H1 (cell line): ENCODE measurements at places on chromosomes 7 and 10. TPM values are rescaled to one million over a fixed set of nuclear protein-coding genes. Genes with fewer than 3 reads are reported as not detected.

ACTL6B gene
- total RNA-seq, result 1.7 and 2.1 TPM in 2 replicates

CPA2 gene
- total RNA-seq, result 0.31 TPM in 1 of 2 replicates, not detected in the other

ABCF2 gene
- 51.0 and 55.0 TPM in 2 replicates for total RNA-seq

GAD2 gene
- total RNA-seq, result 0.27 and 0.47 TPM in 2 replicates

OR2A42 gene
- total RNA-seq, result not detected in 2 replicates

ANKRD22 gene
- not detected in 2 replicates for total RNA-seq

CTAGE8 gene
- total RNA-seq, result not detected in 2 replicates

VPS37D gene
- total RNA-seq, result 3.4 and 3.8 TPM in 2 replicates

TLL2 gene
- total RNA-seq, result 3.0 and 3.2 TPM in 2 replicates

ANKRD7 gene
- total RNA-seq, result not detected in 2 replicates

COL13A1 gene
- total RNA-seq, result 4.5 and 5.2 TPM in 2 replicates

SLC18A2 gene
- total RNA-seq, result 6.7 and 7.0 TPM in 2 replicates

RAMP3 gene
- total RNA-seq, result 0.88 and 0.92 TPM in 2 replicates

PDK4 gene
- total RNA-seq, result 0.23 and 0.26 TPM in 2 replicates
